ENCODE measurements at places on chromosomes 13 and 19.

- DNase-seq: no peak
Observed at GRCh38 chr19:47145639-47146486, 15.2 kb downstream of the SAE1 start.

DNA sequence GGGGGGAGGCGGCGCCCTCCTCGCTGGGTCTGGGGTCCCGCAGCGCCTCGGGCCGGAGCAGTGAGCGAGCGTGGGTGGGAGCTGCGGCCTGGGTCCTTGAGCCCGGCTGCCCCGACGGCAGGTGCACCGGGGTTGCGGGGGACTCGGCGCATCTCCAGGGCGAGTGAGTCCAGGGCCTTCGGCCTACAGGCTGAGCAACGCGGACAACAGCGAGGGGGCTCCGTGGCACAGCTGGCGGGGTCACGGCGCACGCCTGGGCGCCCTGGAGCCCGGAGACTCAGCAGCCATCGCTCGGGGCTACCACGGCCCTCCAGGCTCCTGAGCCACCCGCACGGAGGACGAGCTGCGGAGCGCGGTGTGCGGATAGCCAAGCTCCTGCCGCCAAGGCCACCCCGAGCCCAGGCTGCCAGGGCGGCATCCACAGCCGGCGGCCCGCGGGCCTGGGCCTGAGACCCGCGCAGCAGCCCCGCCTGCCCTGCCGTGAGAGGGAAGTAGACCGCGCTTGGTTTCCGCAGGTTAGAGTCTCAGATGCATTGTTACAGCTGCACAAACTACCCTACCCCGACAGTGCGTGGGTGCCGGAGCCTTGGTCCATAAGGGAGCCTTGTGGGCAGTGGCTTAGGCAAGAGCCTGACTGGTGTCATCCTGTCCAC lies 253.9 kb upstream of the SGCG start:
- no peak for DNase-seq

GRCh38 chr13:92317066-92317465 lies 909.5 kb upstream of the GPC6 start:
- no peak for DNase-seq

- DNase-seq: no peak
Observed at GRCh38 chr19:2446381-2446780, 10.4 kb downstream of the LMNB2 start.

DNA sequence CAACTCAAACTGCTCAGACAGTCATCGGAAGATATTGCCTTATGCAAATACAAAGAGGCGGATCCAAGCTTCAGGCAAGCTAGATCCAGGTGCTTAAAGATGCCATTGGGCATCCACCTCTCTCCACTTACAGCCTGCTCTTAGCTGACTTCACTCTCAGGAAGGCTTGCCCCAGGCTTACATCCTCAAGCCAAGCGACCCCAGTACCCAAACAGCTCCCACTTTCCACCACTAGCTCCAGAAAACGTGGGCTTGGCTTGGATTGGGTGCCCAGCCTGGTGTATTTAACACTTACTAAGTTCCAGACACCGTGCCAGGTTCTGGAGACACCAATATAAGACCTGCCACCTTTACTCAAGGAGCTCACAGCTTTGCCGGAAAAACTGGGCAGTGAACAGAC lies 142.1 kb upstream of the VSTM2B start:
- DNase-seq: no peak

- peak; percentile 36 for DNase-seq
Observed at GRCh38 chr13:34883396-34883795, 58.7 kb upstream of the NBEA start.
